ENCODE measurements at places on chromosomes 3 and 15. TPM values are rescaled to one million over a fixed set of nuclear protein-coding genes. Genes with fewer than 3 reads are reported as not detected.

GRCh38 chr3:42009456-42009855, 47.6 kb upstream of the ULK4 start:
- no peak for DNase-seq

DNA sequence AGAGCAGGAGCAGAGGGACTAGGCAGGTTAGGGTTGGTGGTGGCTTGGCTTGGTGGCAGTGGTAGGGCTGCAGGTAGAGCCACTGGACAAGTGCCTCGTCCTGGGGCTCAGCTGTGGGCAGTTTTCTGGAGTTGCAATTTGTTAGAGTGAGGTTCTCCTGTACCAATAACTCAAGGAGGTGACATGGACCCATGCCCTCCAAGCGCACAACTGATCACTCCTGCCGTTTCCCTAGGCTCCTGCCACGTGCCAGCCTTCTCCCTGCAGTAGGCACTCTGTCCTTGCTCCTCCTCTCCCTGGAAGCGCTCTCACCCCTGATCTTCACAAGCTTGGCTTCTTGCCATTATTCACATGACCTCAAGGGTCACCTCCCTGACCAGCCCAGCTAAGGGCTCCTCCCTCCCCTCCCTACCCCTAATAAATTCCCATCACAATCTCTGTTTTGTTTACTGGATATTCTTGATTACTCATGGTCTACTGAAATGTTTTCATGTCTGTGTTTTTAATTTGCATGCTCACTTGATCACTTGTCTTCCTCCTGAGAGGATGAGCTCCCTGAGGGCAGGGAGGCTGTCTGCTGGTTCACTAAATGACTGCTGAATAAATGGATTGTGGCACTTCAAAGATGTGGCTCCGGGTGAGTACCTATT, 3.3 kb downstream of the WNT7A start:
- DNase-seq = no peak

- peak; percentile 16 for DNase-seq
Measured at GRCh38 chr3:143786219-143787191, 61.8 kb downstream of the SLC9A9 start.

GRCh38 chr15:58146749-58147148, 8.6 kb downstream of the AQP9 start:
- peak; percentile 19 for DNase-seq

GRCh38 chr15:67152429-67152828, 87.0 kb downstream of the SMAD3 start:
- no peak for DNase-seq

DNA sequence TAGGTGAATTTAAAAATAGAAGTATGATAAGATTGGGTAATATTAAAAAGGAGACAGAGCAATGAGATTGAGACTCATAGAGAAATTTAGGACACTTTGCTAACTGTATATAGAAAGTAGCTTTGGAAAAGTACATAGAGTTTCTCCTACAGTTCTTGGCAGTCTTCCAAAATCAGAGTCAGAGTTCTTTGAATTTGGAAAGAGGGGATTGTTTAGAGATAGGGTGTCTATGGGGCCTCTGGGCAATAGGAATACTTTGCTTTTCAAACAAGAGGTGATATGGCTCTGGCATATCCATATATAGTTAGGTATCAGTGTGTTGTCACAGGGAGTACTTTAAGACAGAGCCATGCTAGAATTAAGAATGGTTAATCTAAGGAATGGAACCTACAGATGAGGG, 477.1 kb upstream of the KCNMB2 start:
- peak; percentile 45 for DNase-seq

GRCh38 chr15:62141643-62142588, 23.2 kb downstream of the C2CD4B start:
- no peak for DNase-seq

DNA sequence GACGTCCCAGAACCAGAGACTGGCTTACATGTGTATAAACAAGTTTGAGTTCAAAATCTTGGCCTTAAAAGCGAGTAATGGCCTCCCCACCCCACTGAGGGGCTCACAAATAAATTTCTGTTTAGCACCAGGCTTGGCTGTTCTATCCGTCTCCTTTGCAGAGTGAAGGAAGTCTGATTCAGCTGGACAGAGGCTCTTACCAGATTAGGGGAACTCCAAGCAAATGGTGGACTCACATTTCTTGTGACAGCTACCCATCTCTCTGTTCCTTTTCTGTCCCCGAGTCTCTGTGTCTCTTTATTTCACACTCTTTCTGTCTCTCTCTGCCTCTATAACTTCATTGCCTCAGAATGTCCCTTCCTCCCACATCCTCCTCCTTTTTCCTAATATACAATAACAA, 62.7 kb downstream of the DGKG start:
- no peak for DNase-seq

- DNase-seq = no peak
Measured at GRCh38 chr3:141802316-141803077, 39.3 kb downstream of the GRK7 start.

GRCh38 chr3:114154321-114154821, 24.5 kb downstream of the DRD3 start:
- no peak for DNase-seq

DNA sequence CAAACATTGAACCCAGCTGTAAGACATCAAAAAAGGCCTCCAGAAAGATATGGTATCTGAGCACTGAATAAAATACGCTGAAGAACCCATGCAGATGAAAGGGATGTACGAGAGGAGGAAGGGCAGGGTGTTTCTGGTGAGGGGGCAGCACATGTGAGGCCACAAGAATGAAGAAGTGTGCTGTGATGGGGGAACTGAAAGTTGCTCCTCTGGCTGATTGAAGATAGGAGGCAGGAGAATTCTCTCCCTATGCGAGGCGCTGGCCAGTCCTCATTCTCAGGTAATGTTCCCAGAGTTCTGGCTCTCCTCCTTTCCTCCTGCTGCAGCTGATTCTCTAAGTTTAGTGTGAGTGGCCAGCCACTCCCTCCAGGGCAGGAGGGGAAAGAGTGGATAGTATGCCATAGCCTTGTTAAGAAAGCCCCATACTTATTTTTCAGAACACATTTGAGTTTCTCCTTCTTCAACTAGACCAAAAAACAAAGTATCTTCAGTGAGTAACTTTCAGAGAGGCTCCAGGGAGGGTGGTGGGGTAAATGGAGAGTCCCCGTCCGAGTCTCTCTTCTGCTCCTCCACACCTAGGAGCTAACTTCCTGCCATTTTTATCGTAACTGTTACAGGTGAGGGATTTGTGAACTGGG, 26.9 kb upstream of the MYO1E start:
- no peak for DNase-seq

DNA sequence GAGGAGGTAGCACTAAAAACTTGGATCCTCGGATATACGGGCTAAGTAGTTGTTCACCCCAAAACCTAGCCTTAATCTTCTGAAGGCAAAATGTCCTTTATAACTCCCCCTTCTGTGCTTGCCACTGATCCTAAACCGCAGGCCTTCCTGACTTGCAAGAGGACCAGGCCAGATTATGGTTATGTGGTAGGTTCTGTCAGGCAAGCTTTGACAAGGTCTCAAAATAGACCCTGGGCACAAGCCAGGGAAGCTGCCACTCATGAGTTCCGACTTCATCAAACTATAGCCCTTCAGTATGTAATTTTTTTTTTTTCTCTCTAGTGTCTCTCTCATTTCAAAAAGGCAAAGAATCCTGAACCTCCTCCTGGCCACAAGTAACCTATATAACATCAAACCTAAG, 3.2 kb downstream of the LRRFIP2 start:
- DNase-seq = no peak

DNA sequence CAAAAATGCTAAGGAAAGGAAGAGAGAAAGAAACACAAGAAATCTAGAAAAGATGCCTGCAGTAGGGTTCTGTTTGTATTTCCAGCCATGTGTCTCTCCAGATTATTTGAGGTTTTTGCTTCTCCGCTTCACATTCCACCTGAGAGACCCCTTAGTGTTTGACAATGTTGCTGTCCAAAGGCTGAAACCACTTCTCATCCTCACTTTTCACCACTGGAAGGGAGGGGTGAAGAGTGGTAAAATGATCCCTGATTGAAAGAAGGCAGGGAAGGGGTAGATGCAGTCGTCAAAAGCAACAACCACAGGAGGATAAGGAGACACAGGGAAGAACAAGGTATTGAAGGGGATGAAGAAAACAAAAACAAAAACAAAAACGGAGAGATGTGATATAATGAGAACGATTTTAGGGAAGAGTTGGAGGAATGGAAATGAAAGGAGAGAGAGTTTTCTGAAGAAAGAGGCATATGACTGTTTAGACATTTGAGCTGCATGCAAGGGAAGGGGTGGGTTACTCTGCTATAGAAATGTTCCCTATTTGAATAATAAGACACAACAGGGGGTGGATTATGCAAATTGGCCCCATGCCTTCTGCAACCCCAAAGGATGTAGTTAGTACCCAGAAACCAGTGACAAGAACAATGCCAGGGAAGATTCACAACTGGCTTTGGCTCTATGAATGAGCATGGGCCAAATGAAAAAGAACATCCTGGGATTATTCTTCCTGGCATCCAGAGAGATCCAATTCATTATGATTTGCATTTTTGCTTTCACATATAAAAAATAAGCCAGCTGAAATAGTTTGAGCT, 235.9 kb downstream of the GAP43 start:
- peak; percentile 50 for DNase-seq

- DNase-seq = no peak
Measured at GRCh38 chr3:185207931-185208746, 45.7 kb downstream of the EHHADH start.

- DNase-seq = no peak
Measured at GRCh38 chr3:42014458-42014920, 52.6 kb upstream of the ULK4 start.

- no peak for DNase-seq
Measured at GRCh38 chr3:127911421-127911931, 3.6 kb upstream of the KBTBD12 start.

DNA sequence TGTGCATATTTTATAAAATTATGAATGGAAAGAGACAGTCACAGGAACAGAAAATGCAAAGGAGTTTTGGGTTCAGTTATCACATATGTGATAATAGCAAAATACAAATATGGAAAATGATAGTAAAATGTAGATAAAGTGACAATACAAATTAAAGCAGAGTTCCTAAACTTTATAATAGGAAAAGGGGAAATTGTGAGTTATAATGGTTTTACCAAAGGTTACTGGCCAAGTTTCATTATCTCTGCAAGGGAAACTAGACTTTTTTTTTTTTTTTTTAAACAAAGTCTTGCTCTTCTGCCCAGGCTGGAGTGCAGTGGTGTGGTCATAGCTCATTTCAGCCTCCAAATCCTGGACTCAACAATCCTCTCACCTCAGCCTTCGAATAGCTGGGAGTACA, 228.7 kb upstream of the CGNL1 start:
- DNase-seq = no peak

DNA sequence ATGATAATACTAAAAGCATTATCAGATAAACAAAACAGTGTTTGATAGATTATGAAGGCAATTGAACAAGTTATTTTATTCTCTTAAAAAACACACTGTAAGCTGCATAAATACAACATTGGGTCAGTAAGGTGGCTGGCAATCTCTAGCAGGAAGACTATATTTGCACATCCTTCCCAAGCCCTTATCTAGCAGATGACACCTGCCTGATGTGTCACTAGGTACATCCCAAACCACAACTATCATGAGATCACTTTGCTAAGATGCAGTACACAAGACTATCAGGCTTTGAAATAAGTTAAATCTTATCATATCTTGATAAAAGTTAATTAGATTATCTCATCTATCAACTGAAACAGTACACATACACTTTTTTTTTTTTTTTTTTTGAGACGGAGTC, 417.4 kb downstream of the MECOM start:
- DNase-seq = no peak

DNA sequence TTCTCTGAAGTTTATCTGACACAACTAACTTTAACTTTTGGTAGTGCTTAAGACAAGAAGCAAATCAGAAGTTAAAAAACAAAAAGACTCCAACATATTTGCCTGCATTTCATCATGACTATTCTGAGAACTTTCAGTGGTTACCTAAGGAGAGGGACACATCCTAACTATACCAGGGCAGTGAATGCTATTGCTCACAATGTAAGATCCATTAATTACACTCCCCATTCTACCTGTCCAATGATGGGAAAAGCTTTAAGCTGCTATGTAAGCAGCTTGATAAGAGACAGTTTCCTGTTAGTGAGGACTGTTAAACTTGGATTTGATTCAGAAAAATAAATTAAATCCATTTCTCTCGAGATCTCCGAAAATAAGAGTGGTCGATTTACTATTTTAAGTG, 37.5 kb downstream of the SERPINI1 start:
- DNase-seq = no peak

DNA sequence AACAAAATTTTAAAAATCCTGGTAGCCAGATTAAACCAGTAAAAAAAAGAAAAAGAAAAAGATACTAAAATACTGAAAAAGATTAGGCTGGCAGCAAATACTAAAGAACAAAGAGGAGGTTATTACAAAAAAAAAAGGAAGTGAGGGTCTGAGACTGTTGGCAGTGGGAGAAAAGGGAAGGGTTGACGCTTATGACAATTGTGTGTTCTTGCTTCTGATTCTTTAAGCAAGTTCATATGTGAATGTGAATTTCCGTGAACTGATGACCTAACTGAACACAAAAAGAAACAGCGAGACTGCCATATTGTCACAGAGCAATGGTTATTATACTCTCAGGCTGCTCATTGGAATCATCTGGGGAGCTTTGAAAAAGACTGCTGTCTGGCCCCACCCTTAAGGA, 56.5 kb downstream of the ATP13A4 start:
- DNase-seq = no peak

DNA sequence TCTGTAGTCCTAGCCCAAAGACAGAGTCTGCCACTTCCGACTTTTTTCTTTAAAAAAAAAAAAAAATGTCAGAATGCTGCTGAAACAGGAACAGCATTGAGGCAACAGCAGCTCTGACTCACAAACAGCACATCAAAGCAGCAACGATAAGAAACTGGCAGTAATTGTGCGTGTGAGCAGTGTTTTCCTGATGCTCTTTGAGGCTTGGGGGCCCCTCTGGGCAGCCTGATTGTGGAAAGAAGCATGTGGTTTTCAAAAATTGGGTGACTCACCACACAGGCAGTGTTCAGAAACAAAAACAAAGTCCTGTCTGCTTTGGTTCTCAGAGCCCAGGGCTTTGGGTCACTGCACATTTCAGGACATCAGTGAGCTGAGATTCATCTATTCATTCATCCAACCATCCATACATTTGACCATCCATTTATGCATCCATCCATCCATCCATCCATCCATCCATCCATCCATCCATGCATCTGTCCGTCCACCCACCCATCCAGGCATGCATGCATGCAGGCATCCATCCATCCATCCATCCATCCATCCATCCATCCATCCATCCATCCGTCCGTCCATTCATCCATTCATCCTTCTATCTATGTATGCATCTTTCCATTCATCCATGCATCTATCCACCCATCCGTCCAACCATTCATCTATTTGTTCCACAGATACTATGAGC, 308.4 kb downstream of the RPLP1 start:
- no peak for DNase-seq

GRCh38 chr3:49120096-49120437, 556 bp downstream of the USP19 start:
- DNase-seq = no peak

GRCh38 chr15:95041297-95041696, 809.9 kb downstream of the MCTP2 start:
- no peak for DNase-seq

GRCh38 chr3:20147361-20147760, 38.6 kb downstream of the SGO1 start:
- DNase-seq = no peak

Gene P2RY12
- total RNA-seq = not detected

Gene CISH
- 6.9 TPM for total RNA-seq

Gene SLC22A14
- 0.12 TPM for total RNA-seq

Gene TNNC1
- total RNA-seq = 1,875 TPM

Gene GRAMD2A
- total RNA-seq = 0.67 TPM

Gene CYP8B1
- not detected for total RNA-seq

Gene CLDND1
- total RNA-seq = 70.1 TPM

Gene DPPA4
- 0.51 TPM for total RNA-seq

Gene ROBO2
- 47.1 TPM for total RNA-seq

All from cardiac muscle cell (in vitro differentiated cells and primary cell).